Astrocyte (in vitro differentiated cells and primary cell): ENCODE measurements at places on chromosomes 4 and X. TPM values are rescaled to one million over a fixed set of nuclear protein-coding genes. Genes with fewer than 3 reads are reported as not detected.

Gene WNK3
- 6.2 and 8.4 TPM in 2 replicates for total RNA-seq

GRCh38 chrX:68762766-68763165, 66.1 kb upstream of the EFNB1 start:
- DNase-seq = no peak

- no peak for DNase-seq
These were observed 4.4 kb upstream of the ADH1C start for GRCh38 chr4:99356992-99357391.

DNA sequence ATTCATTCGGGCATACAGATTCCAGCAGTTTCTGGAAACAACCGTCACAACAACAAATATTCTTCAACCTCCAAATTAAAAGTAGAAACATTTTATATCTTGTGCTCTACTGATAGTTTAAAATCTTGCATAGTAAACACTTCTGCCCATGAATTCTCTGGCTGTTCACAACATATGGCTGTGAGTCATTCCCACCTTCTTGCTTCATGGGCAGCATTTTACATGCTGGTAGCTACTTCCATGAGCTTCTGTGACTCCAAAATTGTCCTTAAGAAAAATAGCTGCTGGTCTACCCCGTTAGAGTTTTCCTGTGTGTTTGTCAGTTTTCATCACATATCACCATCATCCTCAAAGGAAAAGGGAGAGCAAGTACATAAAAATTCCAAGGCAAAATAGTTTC, 22.7 kb downstream of the PNPLA4 start:
- DNase-seq = no peak

GRCh38 chr4:13348216-13348615, 135.9 kb downstream of the RAB28 start:
- no peak for DNase-seq

- no peak for DNase-seq
These were observed 77.1 kb downstream of the DCLK2 start for GRCh38 chr4:150155391-150155790.
